Stimulated activated CD8-positive, alpha-beta memory T cell treated with anti-CD3 and anti-CD28 coated beads, Interleukin-7, amount 100 ng/mL, for 1 hour (primary cell): ENCODE measurements at places on chromosomes 12 and 14.

GRCh38 chr12:97476255-97476654 lies 13.7 kb downstream of the RMST start:
- DNase-seq: no peak

GRCh38 chr12:26642361-26642760 lies 190.6 kb downstream of the ITPR2 start:
- no peak for DNase-seq

- no peak for DNase-seq
Observed at GRCh38 chr14:51605575-51605974, 46.1 kb upstream of the FRMD6 start.

DNA sequence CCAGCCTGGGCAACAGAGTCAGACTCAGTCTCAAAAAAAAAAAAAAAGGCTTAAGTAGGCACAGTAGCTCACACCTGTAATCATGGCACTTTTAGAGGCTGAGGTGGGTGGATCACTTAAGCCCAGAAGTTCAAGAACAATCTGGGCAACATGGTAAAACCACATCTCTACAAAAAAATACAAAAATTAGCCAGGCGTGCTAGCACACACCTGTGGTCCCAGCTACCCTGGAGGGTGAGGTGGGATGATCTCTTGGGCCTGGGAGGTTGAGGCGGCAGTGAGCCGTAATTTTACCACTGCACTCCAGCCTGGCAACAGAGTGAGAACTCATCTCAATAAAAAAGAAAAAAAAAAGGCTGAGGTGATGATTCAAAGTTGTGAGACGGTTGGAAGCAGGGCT lies 9.1 kb upstream of the RESF1 start:
- DNase-seq: no peak

GRCh38 chr14:93824518-93825234 lies 36.4 kb upstream of the PRIMA1 start:
- DNase-seq: no peak

DNA sequence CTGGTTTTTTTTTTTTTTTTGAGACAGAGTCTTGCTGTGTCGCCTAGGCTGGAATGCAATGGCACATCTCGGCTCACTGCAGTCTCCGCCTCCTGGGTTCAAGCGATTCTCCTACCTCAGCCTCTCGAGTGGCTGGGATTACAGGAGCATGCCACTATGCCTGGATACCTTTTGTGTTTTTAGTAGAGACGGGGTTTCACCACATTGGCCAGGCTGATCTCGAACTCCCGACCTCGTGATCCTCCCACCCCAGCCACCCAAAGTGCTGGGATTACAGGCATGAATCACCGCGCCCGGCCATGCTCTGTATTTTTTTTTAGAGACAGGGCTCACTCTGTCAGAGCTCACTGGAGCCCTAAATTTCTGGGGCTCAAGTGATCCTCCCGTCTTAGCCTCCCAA lies 32.6 kb downstream of the VRTN start:
- DNase-seq: no peak

GRCh38 chr14:53237488-53237887 lies 84.4 kb upstream of the DDHD1 start:
- DNase-seq: no peak

DNA sequence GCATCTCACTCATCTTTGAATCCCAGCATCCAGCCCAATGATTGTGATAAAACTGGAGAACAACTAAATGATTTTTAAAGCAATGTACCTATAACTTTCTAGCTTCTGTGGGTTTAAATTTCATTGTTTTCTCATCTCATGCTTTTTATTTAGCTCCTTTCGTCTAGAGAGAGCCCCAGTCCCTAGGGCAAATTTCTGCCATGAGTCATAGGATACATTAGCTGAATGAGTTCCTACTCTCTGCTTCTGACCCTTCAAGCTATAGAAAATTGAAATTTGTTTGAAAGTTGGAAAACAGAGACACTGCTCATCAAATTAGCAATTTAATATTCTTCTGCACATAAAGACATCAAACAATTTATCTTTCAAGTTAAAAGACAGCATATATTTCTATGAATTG lies 113.9 kb downstream of the KIF21A start:
- DNase-seq: no peak

- no peak for DNase-seq
Observed at GRCh38 chr14:75011356-75011994, 8.8 kb downstream of the EIF2B2 start.

GRCh38 chr12:12810553-12811021 lies 2.6 kb upstream of the DDX47 start:
- DNase-seq: no peak

DNA sequence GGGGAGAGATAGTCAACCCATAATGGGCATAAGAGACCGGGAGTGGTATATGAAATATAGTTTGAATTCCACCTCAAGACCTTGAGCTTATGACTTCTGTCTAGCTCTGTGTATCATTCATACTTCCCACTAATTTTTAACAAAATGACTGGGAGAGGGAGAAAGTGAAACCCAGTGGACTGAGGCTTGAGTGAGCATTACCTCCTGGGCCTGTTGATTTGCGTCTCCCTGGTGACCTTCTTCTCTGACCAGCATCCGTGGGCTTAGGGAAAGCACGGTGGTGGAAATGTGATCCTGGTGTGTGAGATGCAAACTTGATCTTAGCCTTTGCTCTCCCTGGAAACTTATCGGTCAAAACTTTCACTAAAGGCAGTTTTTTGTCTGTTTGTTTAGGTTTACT lies 207.9 kb upstream of the BCL2L14 start:
- no peak for DNase-seq

DNA sequence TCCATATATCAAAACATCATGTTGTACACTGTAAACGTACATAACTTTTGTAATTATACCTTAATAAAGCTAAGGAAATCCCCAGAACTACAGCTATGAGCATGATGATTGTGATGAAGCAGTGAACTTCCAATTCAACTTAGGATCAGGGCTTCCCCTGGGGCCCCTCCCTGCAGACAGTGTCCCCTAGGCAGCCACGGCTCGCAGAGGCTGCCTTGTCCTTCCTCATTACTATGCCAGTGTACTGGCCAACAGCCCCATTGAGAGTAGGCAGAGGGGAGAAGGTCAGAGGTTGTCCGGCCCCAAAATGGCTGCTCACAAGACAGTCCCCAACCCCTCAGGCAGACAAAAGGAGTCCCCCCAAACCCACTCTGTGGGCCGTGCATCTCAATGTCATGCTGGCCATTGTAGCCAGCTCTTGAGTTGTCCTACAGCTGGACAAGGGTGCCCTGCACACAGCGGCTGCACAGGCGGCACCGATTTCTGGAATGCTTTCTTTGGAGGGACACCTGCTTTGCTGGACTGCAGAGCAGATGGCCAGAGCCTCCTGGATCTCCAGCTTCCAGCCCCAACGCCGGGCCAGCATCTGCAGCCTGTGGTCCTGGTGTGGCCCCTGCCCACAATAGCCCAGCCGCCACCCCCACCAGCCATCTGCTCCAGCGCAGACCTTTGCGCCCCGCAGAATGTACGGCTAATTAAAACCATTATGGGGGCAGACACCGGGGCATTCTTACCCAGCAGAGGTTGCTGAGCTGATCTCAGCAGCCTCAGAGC lies 46.1 kb downstream of the NIN start:
- no peak for DNase-seq

DNA sequence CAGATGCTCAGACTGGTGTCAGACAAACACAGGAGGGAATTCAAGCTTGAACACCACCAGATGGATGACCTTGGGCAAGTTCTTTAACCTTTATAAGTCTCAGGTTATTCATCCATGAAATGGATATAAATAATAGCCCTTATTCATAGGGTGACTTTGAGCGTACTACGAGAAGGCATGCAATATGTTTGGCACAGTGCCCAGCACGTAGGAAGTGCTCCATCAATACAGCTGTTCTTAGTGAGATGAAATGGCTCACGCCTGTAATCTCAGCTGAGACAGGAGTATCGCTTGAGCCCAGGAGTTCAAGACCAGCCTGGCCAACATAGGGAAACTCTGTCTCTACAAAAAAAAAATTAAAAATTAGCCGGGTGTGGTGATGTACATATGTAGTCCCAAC lies 84.8 kb upstream of the FICD start:
- DNase-seq: no peak

DNA sequence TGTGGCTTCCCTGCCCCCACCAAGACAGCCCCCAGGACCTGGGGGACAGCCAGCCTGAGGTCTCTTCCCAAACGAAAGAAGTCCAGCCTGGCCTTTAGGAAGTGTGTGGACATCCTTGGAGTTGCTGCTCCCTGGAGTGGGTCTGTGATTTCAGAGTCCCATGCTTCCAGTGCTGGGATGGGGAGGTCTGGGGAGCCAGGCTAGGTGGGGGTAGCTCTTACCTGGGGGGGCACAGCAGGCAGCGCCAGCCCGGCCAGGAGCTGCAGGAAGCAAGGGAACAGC lies 509 bp downstream of the PGF start:
- no peak for DNase-seq

GRCh38 chr12:116354950-116355783 lies 77.7 kb upstream of the MED13L start:
- DNase-seq: no peak
